ENCODE measurements at places on chromosomes 2 and 18.

DNA sequence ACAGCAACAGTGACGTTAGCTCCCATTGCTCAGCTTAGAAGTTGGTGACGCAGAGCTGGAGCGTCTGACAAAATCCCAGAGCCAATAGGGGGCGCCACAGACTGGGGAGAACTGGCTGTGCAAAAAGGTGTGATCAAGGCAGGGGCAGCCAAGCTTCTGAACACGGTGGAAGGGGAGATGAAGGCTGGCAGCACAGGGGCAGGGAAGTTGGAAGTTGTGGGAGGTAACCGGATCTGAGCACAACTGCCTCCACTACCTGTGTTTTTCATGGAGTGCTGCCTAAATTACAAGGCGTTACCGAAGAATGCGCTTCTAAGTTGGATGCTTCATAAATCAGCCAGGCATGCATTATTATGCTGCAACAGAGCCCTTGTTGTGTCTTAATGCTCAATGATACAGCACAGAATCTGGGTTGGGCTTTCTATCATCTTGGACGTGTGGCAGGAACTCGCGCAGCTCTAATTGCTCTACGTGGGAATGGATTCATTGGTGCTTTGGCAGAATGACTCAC lies 370.0 kb downstream of the SLC4A3 start:
- no peak for DNase-seq

DNA sequence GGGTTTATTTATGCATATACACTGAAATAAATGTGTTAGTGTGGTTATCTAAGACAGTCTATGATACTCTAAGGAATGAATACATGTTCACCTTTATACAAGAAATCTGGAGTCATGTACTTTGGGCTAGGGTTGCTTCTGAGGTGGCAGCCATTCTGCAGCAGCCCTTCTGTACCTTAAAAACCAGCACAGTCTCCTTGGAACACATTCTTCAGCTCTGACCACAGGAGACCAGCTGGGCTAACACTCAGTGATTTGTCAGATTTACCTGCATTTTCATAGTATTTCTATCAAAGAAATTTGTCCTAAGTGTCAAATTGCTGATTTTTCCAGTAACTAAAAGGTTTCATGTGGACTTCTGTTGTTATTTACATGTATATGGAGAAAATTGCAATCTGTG lies 167.7 kb downstream of the CAMKMT start:
- no peak for DNase-seq

- no peak for DNase-seq
Observed at GRCh38 chr2:70928366-70928765, 7.3 kb upstream of the ATP6V1B1 start.

DNA sequence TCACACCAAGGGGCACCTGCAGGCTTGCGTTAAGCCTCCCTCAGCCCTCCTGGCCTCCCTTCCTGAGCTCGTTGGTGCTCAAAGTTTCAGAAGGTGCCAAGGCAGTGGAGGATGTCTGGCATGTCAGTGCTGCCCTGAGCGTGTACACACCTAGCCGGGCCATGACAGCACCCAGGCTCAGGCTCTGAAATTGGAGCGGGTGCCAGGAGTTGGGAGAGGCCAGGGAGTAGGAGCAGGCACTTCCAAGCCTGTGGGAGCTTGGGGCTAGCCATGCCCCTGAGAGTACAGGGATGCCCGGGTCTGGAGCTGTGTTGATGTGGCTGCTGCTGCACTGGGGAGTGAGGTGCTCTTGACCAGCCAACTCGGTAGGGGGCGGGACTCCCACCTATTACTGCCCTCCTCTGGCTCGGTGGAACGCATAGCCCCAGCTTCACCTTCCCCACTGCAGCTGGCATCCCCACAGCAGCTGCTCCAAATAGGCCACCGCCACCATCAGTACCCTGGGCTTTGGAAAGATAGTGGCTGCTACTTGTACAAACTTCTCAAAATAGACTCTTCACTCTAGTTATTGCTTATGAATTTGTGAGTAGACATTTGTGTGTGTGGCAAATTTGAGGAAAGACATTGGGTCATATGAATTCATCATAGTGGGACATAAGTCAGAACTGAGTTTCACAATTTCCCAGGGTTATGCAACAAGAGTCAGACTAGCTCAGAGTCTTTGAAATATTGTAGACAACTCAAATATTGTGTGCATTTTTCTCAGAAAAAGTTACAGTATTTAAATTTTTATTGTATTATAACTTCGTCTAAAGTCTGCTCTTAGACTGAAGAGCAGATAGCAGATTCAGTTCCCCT lies 6.8 kb upstream of the PCARE start:
- DNase-seq, result no peak

- no peak for DNase-seq
Observed at GRCh38 chr2:48829036-48829435, 73.5 kb upstream of the LHCGR start.

GRCh38 chr2:234795272-234795920 lies 156.4 kb upstream of the SH3BP4 start:
- DNase-seq, result no peak
